ENCODE measurements at places on chromosomes 16 and 17.

- DNase-seq, result no peak
Measured at GRCh38 chr17:37118366-37119137, 169.8 kb downstream of the AATF start.

DNA sequence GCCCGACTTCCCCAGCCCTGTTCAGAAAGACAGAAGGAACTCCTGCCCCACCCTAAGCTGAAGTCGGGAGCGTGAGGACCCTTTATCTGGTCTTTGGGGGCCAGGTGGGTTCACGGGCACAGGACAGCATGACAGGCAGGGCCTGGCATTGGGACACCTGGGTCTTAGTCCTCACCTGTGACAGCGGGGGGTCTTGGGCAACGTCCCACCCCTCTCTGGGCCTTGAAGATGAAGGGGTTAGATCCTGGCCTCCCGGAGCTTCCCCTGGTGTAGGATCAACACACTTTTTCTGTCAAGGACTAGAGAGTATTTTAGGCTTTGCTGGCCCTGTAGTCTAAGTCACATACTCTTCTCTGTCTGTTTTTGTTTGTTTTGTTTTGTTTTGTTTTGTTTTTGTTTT is 65.1 kb downstream of the JPH3 start:
- no peak for DNase-seq

DNA sequence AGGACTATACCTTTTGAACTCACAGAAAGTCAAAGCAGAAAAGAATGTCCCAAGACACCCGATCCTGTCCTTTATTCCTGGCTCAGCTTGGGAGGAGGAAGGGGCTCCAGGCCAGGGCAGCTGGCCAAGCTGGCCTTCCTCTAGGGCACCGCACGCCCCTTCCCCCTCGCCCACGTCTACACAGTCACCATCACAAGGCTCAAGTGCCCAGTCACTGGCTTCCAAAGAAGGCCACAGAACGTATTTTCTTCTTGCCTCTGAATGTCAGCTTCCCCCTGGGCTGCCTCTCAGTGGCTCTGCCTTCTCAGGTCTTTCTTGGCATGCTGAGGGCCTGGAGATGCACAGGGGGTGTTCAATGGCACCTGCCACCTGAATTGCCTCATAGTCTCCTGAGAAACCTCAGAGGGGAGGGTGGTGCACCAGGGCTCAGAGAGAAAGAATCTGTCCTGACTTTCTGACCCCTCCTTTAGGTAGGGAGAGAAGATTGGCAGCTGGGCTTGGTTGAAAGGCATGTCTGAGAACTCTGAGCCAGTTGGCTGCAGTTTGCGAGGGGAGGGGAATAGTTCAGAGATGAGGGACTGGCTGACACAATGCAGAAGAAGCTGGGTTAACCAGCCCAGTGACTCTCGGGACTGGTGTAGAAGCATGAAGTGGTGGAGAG is 2.1 kb downstream of the DHRS11 start:
- DNase-seq, result no peak

DNA sequence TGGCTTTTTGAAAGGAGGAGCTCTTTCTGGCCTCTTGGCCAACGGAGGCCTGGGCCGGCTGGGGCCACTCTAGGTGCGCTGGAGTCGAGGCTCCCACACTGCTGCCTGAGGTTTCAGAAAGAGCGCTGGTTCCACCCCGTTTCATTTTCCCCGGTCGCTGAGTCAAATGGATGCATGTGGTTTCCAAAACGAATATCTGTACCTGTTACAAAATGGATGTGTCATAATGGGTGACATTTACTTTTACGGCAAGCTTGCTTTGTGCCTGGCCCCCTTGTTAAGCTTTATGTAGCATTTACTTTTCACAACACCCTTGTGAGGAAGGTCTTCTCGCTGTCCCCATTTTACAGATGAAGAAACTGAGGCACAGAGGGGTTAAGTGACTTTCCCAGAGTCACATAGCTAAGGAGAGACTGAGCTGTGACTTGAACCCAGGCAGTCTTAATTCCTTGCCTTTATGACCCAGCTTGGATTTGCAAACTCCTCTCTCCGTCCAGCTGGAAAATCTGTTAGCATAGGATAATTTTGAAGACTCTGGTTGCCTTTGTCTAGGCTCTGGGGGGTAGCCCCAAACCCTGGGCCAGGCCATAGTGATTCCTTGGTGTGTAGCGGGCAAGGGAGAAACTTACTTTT is 10.6 kb downstream of the KSR1 start:
- DNase-seq, result no peak

DNA sequence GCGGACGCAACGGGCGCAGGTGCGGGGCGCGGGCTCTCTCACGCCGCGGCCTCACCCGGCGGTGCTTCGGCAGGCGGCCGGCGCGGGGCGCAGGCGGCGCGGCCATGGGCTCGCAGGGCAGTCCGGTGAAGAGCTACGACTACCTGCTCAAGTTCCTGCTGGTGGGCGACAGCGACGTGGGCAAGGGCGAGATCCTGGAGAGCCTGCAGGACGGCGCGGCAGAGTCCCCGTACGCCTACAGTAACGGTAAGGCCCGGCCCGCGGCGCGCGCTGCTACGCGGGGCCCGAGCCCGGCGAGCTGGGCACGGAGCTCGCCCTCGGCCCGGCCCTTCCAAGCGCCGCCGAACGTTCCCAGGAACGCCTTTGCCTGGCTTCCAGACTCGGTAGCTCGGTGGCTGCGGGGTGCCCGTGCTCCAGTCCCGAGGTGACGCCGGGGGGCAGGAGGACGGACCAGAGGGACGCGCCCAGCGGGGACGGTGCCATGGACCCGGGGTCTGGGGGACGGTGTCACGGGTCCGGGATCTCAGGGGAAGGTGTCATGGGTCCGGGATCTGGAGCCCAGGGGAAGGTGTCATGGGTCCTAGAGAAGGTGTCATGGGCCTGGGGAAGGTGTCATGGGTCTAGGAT is 435 bp downstream of the RAB40C start:
- DNase-seq, result no peak

GRCh38 chr16:89361751-89362539 is 128.4 kb downstream of the ANKRD11 start:
- DNase-seq, result no peak

GRCh38 chr17:78040440-78041385 is 82.2 kb downstream of the TNRC6C start:
- DNase-seq, result no peak

DNA sequence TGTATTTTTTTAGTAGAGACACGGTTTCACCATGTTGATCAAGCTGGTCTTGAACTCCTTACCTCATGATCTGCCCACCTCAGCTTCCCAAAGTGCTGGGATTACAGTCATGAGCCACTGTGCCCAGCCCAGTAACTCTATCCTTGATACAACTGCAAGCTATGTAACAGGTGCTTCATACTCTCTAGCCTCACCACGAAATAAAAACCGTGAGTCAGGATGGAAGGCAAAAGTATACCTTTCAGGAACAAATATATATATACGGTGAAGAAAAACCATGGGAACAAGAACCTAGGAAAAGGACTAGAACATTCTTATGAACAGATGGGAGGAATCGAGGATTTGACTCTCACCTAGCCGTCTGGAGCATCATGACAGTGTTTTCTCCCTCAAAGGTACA is 9.6 kb upstream of the FBF1 start:
- DNase-seq, result no peak

Data from cortex of kidney (tissue), 1 donor.